ENCODE measurements at places on chromosomes 12 and 14.

GRCh38 chr14:101179691-101180211, 276.2 kb upstream of the RTL1 start:
- DNase-seq, result no peak

DNA sequence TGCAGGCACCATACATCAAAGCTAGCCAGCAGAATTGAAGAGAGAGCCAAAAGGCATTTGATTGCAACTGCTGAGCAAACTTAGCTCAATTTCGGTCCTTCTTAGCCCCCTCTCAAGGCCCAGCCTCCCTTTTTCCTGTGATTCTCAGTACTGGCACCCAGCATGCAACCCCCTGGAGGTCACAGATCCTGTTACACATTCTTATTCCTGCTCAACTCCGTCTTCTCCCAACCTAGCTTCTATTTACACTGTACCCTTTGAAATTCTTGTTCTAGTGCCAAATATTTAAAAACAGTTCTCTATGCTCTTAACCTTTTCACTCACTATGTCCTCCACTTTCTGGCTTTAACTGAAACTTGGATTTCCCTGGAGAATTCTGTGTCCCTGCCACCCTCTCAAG, 131.3 kb upstream of the CPSF6 start:
- no peak for DNase-seq

DNA sequence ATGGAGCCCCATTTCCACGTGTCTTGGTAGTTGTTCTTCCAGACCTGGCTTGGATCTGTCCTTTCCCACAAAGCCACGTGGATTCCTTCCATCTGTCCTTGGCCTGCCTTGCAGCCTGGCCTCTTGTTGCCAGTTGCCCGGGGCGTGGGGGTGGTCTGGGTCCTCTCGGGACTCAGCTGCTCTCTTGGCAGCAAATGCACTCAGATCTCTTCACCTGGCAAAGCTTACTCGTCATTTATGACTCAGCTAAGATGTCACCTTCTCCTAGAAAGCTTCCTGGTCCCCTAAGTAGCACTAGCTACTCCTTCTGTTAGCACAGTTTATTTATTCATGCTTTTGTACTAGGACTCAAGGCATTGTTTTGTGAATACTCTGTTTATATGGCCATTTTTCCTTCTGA, 13.6 kb downstream of the PLEKHG3 start:
- no peak for DNase-seq

DNA sequence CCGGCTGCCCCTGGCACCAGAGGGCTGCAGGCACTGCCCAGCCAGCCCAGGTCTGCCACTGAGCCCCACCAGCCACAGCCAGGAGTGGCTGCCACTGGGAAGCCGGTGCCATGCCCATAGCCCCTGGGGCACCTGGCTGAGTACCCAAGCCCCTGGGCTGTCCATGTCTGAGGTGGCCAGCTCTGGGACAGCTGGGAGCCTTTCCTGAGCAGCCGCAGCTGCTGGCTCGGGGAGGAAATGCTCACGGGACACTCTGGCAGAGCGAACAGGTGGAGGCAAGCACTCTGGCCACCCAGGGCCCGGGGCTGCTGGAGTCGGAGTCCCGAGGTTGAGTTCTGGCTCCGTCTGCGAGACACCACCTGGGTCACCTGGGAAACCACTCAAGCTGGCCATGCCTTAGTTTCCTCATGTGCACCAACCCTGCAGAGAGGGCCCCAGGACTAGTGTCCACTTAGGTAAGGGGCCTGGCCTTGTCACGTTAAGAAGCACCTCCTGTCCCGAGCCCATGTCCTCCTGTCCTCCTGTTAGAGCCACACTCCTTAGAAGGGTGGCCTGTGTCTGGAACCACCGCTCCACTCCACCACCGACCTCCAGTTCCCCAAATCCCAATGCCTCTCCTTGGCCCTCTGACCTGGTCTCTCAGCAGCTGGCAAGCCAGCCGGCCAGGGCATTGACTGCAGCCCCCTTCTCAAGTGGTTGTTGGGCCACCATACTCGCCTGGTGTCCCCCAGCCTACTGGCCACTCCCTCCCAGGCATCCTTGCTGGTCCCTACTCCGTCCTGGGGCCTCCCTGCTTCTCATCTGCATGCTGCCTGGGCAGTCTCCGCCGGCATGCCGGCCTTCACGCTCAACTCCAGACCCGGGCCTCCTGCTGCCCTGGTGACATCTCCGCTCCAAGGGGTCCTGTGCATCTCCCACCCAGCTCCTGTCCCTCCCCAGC, 45.3 kb downstream of the BEGAIN start:
- DNase-seq, result no peak

GRCh38 chr14:75147423-75148071, 20.7 kb upstream of the NEK9 start:
- DNase-seq, result peak; percentile 97

DNA sequence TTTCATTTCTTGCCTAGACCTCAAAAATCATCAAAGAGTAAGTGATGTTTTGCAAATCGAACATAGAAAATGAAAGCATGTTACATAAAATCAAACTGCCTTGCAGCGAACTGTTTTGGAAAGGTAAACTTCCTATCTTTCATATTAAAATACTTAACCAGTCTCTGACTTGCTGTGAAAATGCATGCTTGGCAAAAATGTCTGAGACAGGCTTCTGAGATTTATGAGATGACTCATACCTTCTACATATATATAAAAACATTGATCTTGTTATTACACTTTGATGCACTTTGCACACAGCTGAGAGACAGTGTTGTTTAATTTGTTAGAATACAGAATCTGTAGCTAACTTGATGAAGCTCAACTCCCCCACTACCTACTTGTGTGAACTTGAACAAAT, 179.1 kb downstream of the KITLG start:
- DNase-seq, result no peak

Data from globus pallidus (tissue), 1 donor.